Activated naive CD4-positive, alpha-beta T cell treated with anti-CD3 and anti-CD28 coated beads for 36 hours (primary cell): ENCODE measurements at places on chromosomes 16 and 17. TPM values are rescaled to one million over a fixed set of nuclear protein-coding genes. Genes with fewer than 3 reads are reported as not detected.

The NUP93 gene
- total RNA-seq, result 161 TPM

The CLEC3A gene
- not detected for total RNA-seq

The IL17C gene
- not detected for total RNA-seq

The CDH8 gene
- not detected for total RNA-seq

The KIF2B gene
- not detected for total RNA-seq

The TMC5 gene
- total RNA-seq, result not detected

The CD300LB gene
- not detected for total RNA-seq

The FBXO39 gene
- not detected for total RNA-seq

The MEOX1 gene
- total RNA-seq, result 0.12 TPM

The EPN3 gene
- total RNA-seq, result not detected

The CLUH gene
- total RNA-seq, result 72.7 TPM
